Stimulated activated CD8-positive, alpha-beta memory T cell treated with anti-CD3 and anti-CD28 coated beads, Interleukin-4, amount 100 ng/mL, for 1 hour (primary cell): ENCODE measurements at places on chromosomes 4 and X.

GRCh38 chr4:188374871-188375270 lies 235.6 kb downstream of the TRIML1 start:
- no peak for DNase-seq

DNA sequence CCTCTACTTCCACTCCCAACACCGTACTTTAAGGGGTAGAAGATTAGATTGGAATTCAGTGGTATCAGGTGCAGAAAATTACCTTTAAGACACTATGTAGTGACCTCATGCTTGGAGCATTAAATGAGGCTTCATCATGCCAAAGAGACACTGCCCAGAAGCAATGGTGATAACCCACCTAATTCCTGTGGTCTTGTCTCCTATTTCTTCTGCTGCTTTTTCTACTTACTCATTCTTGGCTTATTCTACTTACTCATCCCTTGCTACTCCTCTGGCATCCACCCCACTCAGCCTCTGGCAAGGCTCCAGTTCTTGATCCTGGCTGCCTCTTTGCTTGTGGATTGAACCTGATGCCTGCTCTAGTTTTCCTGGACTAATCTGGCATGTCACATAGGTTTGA lies 62.3 kb upstream of the ADAMTS3 start:
- no peak for DNase-seq

DNA sequence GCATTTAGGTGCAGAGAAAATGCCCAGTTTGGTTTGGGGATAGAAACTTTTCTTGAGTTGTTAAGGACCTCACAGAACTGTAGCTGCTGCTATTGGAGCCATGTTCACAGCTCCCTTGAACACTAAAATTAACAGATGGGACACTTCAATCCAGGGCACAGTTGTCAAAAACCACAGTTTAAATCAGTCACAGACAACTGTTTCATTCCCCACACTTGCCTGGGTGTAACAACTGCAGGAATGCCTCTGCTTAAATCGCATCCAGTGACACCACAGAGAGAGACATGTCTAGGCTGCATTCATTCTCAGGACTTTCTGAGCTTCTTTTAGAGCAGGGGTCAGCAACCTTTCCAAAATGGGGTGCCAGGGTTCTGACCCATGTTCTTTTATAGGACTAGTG lies 12.7 kb upstream of the CAPN6 start:
- no peak for DNase-seq

DNA sequence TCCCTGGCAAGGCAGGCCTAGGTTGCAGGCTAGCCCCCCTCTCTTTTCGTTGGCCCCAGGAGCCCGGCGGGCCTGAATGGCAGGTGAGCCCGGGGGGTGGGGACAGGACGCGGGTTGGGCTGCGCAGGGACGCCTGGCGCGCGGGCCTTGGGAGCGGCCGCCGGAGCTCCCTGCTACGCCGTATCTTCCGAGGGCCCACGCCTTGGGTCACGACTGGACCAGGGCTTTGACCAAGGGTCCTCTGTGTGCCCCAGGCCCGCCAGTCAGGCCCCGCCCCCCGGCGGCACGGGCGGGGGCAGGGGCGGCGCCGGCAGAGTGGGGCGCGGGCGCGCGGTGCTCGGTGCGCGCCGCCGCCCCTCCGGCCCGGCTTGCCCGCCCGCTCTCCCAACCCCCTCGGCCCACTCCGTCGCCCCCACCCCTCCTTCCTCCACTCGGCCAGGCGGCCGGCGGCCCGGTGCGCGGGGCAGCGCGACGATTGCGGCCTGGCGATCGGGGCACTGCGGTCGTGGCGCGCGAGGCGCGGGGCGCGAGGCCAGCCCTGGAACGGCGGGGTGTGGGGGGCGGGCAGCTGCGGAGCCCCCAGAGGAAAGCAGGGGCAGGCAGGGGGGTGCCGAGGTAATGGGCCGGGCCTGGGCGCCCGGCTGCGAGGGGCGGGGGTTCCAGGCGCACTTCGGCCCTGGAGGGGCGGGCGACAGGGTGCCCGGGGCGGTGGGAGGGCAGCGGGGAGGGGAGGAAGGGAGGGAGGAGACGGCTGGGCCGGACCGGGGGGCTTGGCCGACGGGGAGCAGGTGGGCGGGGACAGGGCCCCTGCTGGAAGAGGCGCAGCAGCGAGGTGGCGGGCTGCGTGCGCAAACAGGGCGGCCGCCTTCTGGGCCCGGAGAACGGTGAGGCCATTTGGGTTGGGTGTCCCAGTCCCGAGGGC lies at the start of gene PRRG3:
Gene PRRG3 (plus strand): TSS at position 798 of the 922 bp plus-strand sequence. CDS start 3,357 bp downstream, outside the sequence.
- no peak for DNase-seq

- no peak for DNase-seq
Measured at GRCh38 chr4:182683661-182684060, 233.5 kb downstream of the DCTD start.
